ENCODE measurements at places on chromosomes 7 and 10.

GRCh38 chr10:91616137-91616536 is 16.7 kb downstream of the PPP1R3C start:
- no peak for DNase-seq

- no peak for DNase-seq
Observed at GRCh38 chr10:24207781-24208611, 942 bp upstream of the KIAA1217 start.

DNA sequence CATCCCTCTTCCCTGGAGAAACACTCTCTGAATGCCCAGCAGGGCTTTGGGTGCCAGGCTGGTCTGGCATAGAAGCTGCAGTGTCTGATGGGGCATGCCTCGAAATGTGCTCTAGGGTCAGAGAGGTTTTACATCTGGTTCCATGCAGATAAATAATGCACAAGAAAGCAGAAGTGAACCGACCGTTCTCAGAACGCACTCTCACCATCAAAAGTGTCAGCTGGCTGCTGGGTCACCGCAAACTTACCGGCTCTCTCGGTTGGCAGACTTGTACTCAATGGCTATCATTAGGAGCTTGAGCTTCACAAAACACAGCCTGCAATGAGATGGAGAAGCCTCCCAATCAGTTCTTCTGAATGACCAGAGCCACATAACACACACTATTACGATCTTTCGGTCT is 610.0 kb downstream of the KCNMA1 start:
- no peak for DNase-seq

DNA sequence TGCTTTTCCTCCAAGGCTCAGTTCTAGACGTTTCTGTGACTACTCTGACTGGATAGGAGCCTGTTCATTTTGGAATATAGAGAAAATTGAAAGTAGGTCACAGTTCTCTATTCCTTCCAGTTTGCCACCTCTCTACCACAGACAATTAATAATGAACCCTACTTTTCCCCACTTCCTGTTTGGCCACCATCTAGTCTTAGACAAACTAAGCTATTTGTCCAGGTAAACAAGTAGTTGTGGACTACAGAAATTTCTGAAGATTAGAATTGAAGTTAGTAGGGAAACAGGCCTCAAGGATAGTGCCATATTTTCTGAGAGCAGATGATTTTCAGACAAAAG is 87.0 kb downstream of the AUTS2 start:
- no peak for DNase-seq

DNA sequence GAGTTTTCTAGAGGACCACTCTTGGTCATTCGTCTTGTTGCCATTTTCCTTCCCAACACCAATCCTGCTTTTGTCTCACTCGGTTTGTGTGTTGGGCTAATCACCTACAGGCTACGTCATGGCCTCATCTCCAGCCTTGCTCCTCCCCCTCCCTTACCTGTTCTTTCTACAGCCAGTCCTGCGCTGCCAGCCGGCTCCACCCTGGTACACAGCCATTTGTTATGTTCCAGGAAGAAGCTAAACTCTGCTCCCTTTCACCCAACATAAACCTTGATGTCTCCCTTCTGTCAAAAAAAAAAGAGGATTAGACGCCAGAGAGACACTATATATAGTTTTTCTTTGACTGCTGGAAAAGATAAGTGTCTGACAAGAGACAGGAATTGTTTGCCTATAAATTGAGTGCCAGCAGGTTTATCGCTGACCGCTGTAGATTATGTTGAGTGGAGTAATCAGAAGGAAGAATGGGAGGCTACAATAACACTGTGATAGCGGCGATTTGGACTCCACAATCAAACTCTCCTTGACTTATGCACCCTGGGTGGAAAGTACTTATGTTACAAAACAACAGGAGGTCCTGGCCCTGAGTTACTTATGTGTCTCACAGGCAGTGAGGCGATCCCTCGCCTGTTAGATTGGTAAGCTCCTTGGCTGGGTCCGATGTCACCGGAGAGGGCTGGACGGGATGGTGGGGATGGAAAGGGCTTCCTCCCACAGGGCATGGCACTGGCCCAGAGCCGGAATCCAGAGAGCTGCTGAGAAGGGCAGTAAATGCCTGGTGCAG is 171.3 kb upstream of the BMPER start:
- DNase-seq, result peak; percentile 44

GRCh38 chr10:74488907-74489306 is 337.5 kb upstream of the KAT6B start:
- DNase-seq, result no peak

GRCh38 chr10:124946945-124947344 is 5.0 kb downstream of the ZRANB1 start:
- DNase-seq, result peak; percentile 9

GRCh38 chr7:95059842-95060313 is 152.5 kb downstream of the PPP1R9A start:
- DNase-seq, result no peak

DNA sequence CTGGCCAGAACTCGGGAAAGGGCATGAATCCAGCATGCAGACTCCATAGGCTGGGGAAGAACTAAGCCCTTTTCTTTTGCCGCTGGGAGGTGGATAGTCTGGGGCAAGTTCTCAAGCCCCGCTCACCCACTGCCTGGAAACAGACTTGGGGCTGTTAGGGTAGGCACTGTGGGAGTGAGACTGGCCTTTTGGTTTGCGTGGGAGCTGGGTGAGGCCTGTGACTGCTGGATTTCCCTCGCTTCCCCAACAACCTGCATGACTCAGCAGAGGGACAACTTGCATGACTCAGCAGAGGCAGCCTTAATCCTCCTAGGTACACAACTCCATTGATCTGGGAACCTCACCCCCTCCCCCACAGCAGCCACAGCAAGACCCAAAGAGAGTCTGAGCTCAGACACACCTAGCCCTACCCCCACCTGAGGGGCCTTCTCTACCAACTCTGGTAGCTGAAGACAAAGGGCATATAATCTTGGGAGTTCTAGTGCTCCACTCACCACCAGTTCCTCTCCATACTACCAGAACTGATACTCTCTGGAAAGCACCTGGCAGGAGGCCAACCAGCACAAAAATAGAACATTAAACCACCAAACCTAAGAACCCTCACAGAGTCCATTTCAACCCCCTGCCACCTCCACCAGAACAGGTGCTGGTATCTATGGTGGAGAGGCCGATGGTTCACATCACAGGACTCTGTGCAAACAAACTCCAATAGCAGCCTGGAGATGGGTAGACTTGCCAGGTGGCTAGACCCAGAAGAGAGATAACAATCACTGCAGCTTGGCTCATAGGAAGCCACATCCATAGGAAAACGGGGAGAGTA is 81.4 kb upstream of the LAMB4 start:
- peak; percentile 43 for DNase-seq

DNA sequence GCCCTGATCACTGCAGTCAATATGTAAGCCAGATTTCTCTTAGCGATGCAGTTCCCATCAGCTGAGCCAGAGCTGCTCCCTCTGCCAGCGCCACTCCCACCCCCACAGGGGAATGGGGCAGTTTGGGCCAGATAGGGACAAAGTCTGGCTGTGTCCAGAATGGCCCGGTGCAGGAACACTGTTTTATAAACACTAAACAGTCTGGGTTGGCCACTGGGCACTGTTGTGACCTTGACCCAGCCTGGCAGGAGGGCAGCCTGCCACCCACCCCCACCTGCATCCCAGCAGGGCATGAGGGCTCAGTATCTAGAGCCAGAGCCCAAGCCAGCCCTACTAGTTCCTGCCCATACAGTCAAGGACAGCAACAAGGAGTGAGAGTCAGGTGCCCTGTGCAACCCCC is 1.3 kb downstream of the OGDHL start:
- DNase-seq, result no peak

DNA sequence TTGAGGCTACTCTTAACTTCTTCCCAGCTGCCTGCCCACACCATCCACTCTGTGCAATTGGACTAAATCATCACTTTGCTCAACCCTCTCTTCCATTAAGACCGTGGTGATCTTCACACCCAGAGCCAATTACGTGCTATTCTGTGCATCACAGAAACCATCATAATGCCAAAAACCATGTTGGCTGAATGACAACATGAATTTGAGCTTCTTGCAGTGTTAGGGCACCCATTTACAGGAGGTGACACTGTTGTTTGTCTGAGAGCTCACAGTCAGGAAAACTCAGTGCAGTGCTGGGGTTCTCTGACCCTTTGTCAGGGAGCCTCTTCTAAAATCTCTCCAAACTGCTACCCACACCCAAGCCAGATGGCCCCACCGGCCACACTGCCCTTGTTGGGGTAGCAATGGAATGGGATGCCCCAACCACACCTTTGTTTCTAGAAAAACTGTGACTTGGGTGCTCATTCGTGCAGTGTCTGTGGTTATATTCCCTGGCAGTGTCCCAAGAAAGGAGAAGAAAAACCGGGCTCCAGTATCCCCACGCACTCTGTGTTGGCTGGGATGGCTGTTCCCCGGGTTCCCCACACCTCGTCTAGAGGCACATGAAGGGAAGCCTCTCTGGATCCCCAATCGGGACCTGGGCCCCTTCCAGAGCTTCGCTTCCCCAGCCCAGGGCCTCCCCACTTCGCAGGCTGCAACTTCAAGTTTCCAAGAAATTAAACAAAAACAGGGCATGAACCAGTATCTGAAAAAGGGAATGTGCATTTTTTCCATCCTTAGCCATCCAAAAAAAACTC is 2.0 kb upstream of the TNS3 start:
- no peak for DNase-seq

DNA sequence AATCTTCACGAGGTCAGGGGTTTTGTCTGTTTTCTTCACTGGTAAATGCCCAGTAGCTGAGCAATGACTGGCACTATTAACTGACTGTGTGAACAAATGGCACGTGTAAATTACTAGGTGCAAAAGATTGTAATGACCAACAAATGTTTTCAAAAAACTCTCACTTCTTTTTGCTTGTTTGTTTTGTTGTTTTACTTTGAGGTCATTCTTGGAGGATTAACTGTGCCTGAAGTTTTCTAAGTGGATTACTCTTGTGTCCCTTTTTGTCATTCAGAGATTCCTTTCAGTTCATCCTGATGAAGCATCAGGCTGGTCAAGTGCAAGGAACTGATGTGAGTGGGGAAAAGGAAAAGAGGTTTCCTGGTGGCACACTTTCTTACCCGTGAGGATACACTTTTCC is 74.4 kb upstream of the PPP1R3C start:
- DNase-seq, result no peak

- DNase-seq, result no peak
Observed at GRCh38 chr10:72316386-72316700, 38.4 kb downstream of the DNAJB12 start.

GRCh38 chr7:12194426-12194825 is 16.7 kb upstream of the TMEM106B start:
- no peak for DNase-seq

DNA sequence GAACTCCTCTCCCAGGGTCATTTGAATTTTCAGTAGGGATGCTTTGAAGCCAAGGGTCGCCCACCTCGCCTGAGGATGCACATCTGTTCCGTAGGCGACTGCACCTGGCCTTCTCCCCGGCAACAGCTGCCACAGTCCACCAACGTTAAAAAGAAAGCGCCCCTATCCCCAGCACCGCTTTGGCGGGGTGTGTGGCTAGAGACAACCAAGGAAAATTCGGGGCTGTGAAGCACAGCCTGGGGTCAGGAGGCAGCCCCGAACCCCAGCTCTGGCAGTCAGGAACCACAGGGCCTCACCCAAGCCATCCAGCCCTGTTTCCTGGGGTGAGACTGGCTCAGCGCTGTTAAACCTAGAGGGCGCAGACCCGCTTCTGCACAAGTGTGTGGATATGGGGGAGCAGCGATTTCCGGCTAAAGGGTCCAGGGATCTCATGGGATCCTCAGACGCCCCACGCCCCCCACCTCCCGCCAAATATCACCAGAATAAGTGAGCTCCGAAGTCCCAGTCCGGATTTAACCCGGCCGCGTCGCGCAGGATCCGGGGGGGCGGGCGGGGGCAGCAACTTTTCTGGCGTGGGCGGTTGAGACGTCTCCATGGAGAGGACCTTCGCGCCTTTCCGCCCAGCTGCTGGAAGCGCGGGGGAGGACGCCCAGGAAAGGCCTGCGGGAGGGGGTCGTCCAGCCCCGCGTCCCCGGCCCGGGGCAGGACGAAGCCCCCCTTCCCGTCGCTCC is 822 bp downstream of the ZC3HAV1L start:
- peak; percentile 42 for DNase-seq

GRCh38 chr7:69599955-69600709 is 1.9 kb downstream of the AUTS2 start:
- DNase-seq, result no peak

DNA sequence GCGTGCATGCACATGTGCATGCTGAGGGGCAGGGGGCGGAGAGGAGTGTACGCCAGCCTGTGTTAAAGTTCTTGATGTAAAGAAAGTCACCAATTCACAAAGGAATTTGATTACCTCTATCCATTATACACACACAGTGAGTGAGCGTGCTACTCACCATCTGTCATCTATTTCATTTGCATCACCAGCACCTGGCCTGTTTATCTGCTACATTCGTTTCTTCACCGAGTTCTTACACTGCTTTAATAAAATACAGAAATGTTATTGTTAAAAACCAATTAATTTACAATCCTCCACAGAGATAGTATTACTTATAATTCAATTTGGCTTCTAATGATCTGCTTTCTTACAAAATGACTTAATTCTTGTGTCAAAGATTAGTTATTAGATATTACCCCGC is 32.6 kb downstream of the NEUROD6 start:
- no peak for DNase-seq

- no peak for DNase-seq
Observed at GRCh38 chr7:150685219-150686029, at the start of gene GIMAP2. Gene GIMAP2, plus strand, starts transcription at chr7:150685706. Its CDS starts 1,354 bp downstream, at chr7:150687060.

- DNase-seq, result no peak
Observed at GRCh38 chr10:71671994-71672946, 47.3 kb downstream of the C10orf105 start.

DNA sequence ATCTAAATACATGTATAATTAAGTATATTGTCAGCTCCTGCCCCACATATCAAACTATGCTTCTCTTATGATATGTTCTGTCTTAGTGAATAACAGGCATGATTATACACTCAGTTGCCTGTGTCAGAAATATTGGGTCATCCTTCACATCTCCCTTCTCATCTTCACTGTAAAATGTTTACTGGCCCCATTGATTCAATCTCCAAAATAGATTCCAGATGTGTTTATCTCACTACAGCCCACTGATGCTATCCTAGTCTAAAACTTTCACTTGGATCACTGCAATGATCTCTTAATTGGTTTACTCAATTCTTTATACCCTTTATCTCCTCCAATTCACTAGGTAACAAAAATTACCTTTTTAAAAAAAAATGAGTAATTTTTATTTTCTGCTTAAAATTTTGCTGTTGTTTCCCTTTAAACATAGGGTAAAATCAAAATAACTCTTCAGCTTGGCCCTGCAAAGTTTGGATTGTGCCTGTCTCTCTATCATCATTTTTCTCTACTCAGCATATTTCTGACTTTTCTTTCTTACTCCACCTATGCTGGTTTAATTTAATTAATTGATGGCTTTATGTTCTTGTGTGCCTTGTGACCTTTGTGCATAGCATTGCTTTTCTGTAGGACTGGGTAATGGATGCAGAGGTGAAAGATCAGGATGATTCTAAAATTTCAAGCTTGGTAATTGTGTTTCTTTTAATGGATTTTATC is 233.9 kb upstream of the FOXP2 start:
- no peak for DNase-seq

DNA sequence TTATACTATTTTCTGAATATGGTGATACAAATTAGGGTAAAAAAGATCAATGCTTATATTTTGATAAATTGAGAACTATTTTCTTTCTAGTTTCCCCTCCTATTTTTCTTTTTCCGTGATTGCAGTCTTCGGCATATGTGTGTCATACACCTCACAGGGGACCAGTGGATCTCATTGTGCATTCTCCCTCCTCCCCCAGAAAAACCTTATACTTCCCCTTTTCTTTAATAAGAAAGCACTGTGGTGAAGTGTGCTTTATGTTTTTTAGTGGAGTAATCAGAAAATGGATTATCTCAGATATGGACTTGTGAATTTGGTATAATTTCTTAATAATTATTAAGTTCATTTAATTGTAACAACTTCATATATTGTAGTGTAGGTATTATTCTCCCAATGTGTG is 72.8 kb downstream of the BICC1 start:
- DNase-seq, result no peak

- no peak for DNase-seq
Observed at GRCh38 chr7:47783456-47784223, 164.6 kb downstream of the PKD1L1 start.

Measured in NCI-H1092 (cell line).